ENCODE measurements at places on chromosomes 5 and 9.
A peak's percentile ranks its signal among the peaks of the same experiment; 100 is the strongest.

DNA sequence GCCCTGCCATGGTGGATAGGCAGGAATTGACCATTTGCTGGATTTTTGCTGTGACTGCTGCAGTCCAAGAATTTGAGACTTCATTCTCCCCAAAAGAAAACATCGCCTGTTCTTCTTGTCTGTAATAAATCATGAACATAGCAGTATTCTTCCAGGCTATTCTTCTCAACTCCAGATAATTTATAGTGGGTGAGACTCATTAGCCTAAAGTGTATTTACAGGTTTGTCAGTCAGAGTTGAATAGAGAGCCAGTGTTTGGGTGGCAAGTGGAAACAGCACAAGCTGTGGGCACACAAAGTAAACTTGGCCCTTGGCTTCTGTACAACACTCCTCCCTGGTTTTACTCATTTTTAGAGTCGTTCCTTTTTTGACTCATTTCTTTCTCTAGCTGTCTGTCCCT lies 128.2 kb upstream of the VCAN start:
- DNase-seq: no peak

DNA sequence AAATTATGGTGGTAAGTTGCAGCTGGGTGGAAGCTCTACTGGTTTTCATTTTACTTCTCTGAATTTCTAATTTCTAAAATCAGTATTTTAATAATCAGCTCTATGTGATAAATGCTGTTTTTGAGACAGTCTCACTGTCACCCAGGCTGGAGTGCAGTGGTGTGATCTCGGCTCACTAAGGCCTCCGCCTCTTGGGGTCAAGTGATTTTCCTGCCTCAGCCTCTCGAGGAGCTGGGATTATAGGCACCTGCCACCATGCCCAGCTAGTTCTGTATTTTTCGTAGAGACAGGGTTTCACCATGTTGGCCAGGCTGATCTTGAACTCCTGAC lies 1.5 kb upstream of the RALGDS start:
- no peak for DNase-seq

- no peak for DNase-seq
Measured at GRCh38 chr5:176157656-176158055, 80.6 kb upstream of the SIMC1 start.

- no peak for DNase-seq
Measured at GRCh38 chr9:12060067-12060466, 633.1 kb upstream of the TYRP1 start.

- no peak for DNase-seq
Measured at GRCh38 chr9:89795538-89796195, 190.9 kb downstream of the GADD45G start.

DNA sequence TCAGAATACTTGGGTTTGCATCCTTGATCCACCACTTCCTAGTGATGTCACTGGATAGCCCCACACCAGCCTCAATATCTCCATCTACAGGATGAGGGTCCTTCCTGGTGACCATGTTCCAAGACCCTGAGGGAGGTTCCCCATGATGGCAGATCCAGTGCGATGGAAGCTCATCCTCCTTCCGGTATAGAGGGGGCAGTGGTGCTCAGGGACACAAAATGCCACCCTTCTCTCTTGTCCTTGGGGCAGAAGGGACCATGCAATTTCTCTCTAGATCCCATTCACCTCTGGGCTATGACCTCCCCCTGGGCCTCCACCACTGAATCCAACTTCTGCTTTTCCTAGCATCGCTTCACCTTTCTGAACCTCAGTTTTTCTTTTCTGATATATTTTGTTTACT lies 5.4 kb upstream of the SLC25A51 start:
- DNase-seq: no peak

DNA sequence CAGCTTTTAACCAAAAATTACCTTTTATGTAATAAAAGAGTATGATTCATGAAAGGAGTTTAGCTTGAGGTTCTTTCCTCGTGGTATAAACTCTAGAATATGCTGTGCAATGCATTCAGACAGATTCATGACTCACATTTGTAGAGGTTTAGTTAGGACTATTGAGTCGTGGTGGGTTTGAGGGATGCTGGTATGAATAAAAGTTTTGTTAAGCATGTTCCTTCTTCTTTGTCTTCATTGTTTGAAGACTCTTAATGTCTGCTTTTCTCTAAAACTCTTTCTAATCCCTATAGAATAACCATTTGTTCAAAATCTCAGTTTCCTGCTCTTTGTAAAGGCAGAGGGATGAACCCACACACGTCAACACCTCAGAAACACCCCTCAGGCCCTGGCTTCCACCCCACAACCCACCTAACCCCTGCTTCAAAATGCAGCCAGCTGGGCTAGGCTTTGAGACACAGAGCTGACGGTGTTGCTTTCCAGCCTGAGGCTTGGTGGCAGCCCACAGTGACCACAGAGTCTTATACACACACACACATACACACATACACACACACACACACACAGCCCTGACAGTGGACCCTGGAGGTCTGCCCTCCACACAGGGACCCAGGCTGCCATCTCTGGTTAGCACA lies 69.0 kb upstream of the IRX1 start:
- no peak for DNase-seq

DNA sequence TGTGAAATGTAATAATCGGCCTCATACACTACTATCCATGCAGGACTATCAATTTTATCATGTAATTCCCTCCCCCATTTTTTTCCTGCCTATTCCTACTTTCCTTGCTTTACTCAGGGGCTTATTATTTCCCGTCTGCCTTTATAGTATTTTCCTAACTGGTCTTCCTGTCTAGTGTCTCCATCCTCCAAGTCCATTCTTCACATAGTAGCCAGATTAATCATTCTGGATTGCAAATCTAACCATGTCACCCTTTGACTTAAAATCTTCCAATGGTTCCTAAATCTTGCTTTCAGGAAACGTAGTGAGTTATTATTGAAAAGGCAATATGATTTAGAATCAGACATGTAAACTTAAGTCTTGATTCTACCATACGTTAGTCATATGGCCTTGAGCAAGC lies 307.4 kb upstream of the HAPLN1 start:
- no peak for DNase-seq

GRCh38 chr9:69192214-69192613 lies 18.1 kb downstream of the TJP2 start:
- DNase-seq: no peak

GRCh38 chr5:37501152-37501551 lies 122.0 kb downstream of the WDR70 start:
- DNase-seq: no peak

- no peak for DNase-seq
Measured at GRCh38 chr5:53877243-53877642, 316.8 kb downstream of the NDUFS4 start.

DNA sequence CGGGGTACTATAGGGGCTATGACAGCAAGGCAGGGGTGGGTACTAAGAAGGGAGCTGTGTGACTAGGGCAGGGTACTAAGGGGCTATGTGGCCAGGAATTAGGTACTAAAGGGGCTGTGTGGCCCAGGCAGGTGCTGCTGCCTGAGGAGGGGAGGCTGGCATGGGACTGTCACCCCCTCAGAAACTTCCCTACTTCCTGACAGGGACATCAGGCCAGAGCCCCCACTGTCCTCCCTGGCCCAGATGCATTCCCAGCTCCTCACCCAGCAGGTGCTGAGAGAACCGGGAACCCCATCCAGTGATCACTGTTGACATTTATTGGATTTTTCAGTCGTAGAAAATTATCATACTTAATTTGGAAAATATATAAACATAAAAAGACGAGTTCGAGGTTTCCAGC lies 26.6 kb downstream of the IRX2 start:
- DNase-seq: no peak

- DNase-seq: no peak
Measured at GRCh38 chr9:132591751-132592314, 9.4 kb downstream of the BARHL1 start.

GRCh38 chr5:39811381-39811780 lies 386.6 kb upstream of the DAB2 start:
- no peak for DNase-seq

DNA sequence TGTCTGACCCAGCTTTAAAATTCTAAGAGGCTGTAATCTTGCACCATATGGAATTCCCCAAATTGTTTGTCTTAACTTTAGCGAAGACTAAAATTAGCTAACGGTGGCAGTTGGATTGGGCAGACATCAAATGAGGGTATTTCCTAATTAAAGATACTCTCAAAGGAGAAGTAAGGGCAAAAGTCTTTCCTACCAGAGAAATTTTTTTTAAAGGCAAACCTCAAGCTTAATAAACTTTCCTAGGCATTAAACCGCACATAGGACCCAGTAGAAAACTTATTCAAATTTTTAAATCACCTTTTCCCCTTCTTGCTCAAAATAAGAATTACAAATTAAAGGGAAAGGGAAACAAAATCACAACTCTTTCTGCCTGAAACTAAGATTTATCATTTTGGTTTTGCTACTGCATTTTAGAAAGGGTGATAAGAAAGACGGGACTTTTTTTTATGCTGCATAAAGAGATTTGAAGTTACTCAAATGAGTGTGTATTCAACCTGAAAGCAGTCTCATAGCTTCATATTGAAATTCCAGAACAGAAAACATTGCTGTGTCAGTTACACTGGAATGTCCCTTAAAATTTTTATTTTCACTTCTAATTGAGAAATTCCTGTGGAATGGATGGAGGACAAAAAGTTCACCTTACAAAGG lies 189.1 kb upstream of the PTGER4 start:
- DNase-seq: no peak

GRCh38 chr9:121935739-121936138 lies 157.4 kb downstream of the TTLL11 start:
- no peak for DNase-seq

DNA sequence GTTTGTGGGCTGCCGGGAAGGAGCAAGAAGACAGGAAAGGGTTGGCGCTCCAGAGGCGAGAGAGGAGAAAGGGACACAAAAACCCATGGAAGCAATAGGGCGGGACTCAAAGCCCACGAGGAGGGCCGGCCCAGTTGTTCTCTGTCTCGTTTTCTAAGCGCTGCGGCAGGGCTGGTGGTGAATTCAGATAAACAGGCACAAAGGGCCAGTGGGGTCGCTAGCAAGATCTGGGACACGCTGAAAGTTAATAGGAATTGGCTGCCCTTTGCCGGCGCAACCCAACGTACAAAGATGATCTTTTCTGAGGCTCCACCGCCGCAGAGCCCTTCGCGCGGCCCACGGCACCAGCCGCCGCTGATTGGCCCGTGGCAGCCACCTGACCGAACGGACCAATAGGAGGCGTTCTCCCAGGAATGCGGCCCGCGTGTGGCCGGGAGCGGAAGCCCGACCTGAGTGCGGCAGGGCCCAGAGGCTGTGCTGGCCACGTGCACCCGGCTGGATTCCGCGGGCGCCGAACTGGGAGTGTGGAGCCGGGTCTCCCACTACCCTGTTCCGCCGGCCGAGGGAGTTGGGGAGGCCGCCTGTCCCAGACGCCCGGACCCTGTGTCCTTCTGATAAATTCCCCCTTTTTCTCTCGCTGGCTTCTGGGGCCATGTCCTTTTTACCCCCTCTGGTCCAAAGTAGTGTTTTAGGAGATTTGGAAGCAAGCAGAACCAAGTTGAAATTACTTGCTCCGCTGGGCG lies 16.8 kb upstream of the NSD1 start:
- peak; percentile 79 for DNase-seq

GRCh38 chr9:124003636-124004349 lies 7.8 kb upstream of the LHX2 start:
- no peak for DNase-seq

GRCh38 chr9:98303633-98304125 lies 48.2 kb upstream of the TBC1D2 start:
- DNase-seq: no peak

DNA sequence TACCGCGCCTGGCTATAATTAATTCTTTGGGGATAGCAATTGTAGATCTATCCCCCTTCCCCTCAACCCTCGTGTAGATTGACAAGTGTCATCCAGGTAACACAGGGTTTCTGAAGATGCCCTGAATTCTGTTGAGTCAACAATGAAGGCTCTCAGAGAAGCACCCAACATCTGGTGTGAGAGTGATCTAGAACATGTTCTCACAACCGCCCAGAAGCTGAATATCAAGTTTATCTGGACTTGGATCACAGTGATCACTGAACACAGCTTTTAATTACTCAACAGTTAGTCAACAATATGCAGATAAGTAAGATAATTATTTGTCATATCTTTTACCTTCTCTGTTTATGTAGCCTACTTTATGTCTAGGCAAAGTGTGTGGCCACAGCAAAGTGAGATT lies 204.2 kb upstream of the RGMB start:
- no peak for DNase-seq

GRCh38 chr5:9958914-9959313 lies 290.8 kb downstream of the ATPSCKMT start:
- DNase-seq: no peak

- no peak for DNase-seq
Measured at GRCh38 chr5:170268153-170268689, 29.4 kb downstream of the LCP2 start.

- no peak for DNase-seq
Measured at GRCh38 chr9:68949271-68950000, 64.5 kb downstream of the PRKACG start.
